ENCODE measurements at places on chromosomes 5 and 9.

DNA sequence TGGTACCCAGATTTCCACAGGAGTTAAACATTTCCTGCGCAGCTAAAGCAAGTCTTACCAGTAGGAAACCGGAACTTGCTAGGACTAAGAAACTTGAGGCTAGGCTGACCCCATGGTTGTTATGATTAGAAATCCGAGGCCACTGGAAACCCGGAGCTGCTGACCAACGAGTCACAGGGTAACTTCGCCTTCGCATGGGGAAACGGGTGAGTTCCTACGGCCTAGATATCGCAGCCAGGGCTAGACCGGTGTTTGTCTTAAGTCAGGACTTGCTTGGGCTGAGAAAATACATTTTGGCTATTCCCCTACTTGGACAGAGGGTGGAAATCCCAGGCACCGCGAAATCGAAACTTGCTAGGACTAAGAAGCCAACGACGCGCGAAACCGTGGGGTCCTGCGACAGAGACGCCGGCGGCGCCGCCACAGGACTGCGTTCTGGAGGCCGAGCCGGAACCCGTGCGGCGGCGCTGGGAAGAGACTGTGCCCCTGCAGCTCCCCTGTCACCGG lies 1.6 kb upstream of the ANXA2R start:
- peak overlapping the region; percentile 71 for H3K27ac ChIP-seq
- H3K36me3 ChIP-seq = no peaks in the 10 kb centered on the region
- H3K4me1 ChIP-seq = peaks cover 11% of the 10 kb centered on the region
- H3K27me3 ChIP-seq = peaks cover 83% of the 10 kb centered on the region
- H3K4me3 ChIP-seq = peak overlapping the region; percentile 74

GRCh38 chr9:131391020-131391419 lies 2.9 kb upstream of the PRRC2B start:
- no peaks in the 10 kb centered on the region for H3K36me3 ChIP-seq
- H3K27ac ChIP-seq = peak overlapping the region; percentile 10
- no peak for DNase-seq
- no peak overlapping the region for H3K4me3 ChIP-seq

- H3K27me3 ChIP-seq = peaks cover 28% of the 10 kb centered on the region
- H3K27ac ChIP-seq = no peak overlapping the region
- no peaks in the 10 kb centered on the region for H3K36me3 ChIP-seq
Observed at GRCh38 chr5:149795360-149795759, 65.2 kb downstream of the PPARGC1B start.

- DNase-seq = no peak
- peaks cover 35% of the 10 kb centered on the region for H3K4me1 ChIP-seq
- no peak overlapping the region for H3K4me3 ChIP-seq
Observed at GRCh38 chr5:16929831-16930230, 6.3 kb downstream of the MYO10 start.

GRCh38 chr5:158670201-158670600 lies 429.5 kb downstream of the EBF1 start:
- no peak for DNase-seq
- peaks cover 5% of the 10 kb centered on the region for H3K36me3 ChIP-seq
- H3K4me1 ChIP-seq = peaks cover 3% of the 10 kb centered on the region
- H3K4me3 ChIP-seq = no peak overlapping the region
- no peaks in the 10 kb centered on the region for H3K27me3 ChIP-seq

- H3K4me3 ChIP-seq = no peak overlapping the region
- H3K36me3 ChIP-seq = no peaks in the 10 kb centered on the region
- DNase-seq = no peak
Observed at GRCh38 chr5:53219174-53219573, 109.6 kb upstream of the MOCS2 start.

DNA sequence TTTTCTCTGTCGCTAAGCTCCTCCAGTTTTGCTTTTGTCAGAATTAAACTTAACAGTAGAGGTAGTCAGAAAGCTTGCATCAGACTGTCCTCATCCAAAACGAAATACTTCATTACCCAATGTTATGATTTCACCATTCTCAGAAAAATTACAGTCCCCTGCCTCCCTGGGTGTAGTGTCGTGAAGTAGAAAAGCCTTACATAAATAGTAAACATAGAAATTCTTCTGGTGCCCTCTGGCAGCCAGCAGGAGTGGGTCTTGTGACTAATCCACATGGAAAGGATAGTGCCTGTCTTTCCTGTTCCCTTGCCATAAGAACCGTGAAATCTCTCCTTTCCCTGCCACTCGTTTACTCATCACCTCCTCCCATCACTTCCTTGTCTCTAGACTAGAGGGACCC lies 230.6 kb downstream of the GNA14 start:
- H3K27ac ChIP-seq = no peak overlapping the region
- DNase-seq = no peak
- H3K4me3 ChIP-seq = no peak overlapping the region
- H3K4me1 ChIP-seq = peaks cover 9% of the 10 kb centered on the region
- H3K27me3 ChIP-seq = no peaks in the 10 kb centered on the region

DNA sequence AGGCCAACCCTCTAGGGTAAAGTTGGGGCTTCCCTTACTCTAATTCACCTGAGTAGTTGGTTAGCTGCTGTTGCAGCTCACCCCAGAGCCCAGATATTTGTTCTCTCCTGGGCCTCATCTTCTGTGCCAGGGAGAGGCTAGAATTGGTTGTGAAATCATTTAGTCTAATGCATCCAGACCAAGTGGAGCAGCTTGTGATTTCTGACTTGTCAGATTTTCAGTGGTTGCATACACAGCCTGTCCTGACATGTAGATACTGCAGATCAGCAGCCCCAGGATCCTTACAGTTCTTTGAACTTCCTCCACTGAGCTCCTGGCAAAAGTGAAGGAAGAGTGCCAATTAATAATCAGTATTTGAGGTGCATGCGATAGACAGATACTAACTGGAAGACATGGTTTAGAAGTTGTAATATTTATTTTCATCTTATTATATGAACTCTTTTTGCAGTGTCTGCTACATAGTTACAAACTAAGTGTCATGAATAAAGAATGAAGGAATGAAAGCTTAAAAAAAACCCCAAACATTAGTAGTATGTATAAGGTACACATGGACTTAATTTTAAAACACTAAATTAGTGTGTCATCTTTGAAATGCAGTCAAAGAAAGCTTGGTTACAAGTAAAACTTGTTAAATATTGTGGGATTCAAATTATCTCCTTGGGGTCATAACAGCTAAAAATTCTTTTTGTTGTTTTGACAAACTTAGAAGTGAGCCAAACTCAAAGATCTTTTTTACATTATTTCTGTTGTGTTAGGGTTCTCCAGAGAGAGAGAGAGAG lies 128.5 kb downstream of the VPS13A start:
- no peak overlapping the region for H3K4me3 ChIP-seq
- no peak for DNase-seq
- no peaks in the 10 kb centered on the region for H3K27me3 ChIP-seq
- peaks cover 4% of the 10 kb centered on the region for H3K36me3 ChIP-seq
- H3K4me1 ChIP-seq = no peaks in the 10 kb centered on the region

- H3K27me3 ChIP-seq = no peaks in the 10 kb centered on the region
- no peak overlapping the region for H3K27ac ChIP-seq
- H3K4me3 ChIP-seq = no peak overlapping the region
- DNase-seq = no peak
Observed at GRCh38 chr5:63573380-63573779, 388.9 kb downstream of the HTR1A start.

DNA sequence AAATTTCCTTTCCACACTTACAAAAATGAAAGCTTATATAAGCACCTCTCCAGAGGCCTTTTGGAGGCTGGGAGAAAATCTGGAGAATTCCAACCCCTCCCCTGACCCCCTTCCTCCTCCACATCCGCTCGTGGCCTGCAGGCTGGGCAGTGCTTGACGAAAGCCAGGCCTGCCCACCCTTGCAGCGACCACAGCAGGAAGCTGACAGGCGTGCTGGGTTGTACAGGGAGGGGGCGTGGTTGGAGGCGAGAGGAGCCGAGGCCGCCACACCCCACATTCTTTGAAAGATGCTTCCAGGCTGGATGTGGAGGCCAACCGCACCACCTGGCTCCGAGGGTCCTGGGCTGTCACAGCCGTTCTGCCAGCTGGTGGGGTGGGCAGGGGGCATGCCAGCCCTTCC lies 47.8 kb upstream of the IER5L start:
- H3K4me3 ChIP-seq = no peak overlapping the region
- no peaks in the 10 kb centered on the region for H3K36me3 ChIP-seq
- peaks cover 3% of the 10 kb centered on the region for H3K4me1 ChIP-seq
- H3K27ac ChIP-seq = no peak overlapping the region

- DNase-seq = no peak
- H3K27ac ChIP-seq = no peak overlapping the region
- peaks cover 20% of the 10 kb centered on the region for H3K27me3 ChIP-seq
- peaks cover 4% of the 10 kb centered on the region for H3K4me1 ChIP-seq
- no peak overlapping the region for H3K4me3 ChIP-seq
Observed at GRCh38 chr9:76883341-76883855, 22.5 kb downstream of the PRUNE2 start.

GRCh38 chr9:69180670-69181069 lies 6.6 kb downstream of the TJP2 start:
- H3K36me3 ChIP-seq = peaks cover 3% of the 10 kb centered on the region
- no peaks in the 10 kb centered on the region for H3K27me3 ChIP-seq
- H3K4me1 ChIP-seq = peaks cover 66% of the 10 kb centered on the region
- H3K4me3 ChIP-seq = peak overlapping the region; percentile 26
- DNase-seq = no peak

Measured in progenitor cell of endocrine pancreas (in vitro differentiated cells).